ENCODE measurements at places on chromosomes 6 and 20.

- no peak for DNase-seq
Observed at GRCh38 chr6:38935051-38935450, 113.5 kb upstream of the GLP1R start.

DNA sequence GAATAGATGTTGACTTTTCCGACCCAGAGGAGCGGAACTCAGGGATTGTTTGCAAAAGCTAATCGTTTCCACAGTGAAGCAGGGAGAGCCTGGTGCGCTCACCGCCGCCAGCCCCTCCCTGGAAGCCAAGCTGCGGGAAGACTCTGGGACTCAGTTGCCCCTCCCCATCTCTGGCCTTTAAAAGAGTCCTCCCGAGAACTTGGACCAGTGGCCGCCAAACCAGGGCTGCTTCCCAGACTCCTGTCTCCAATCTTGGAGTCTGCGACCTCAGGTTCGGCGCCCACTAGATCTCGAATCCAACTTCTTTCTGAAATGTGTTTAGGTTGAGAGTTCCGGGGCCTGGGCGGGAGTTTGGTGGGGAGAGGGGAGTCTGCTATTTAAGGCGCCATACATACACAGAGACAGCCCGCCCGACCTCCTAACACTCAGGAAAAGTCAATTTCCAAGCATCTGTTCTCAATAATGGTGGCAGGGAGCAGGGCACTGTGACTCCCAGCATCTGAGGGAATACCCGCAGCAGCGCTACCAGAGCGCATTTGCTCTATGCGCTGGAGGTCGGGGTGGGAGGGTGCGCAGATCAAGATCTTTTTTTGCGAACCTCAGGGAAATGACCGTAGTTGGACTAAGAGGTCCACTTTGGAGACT, 800 bp upstream of the GRIK2 start:
- DNase-seq: no peak

- no peak for DNase-seq
Observed at GRCh38 chr20:59620860-59621505, 16.6 kb downstream of the PHACTR3 start.

- no peak for DNase-seq
Observed at GRCh38 chr6:169520104-169520503, 181.7 kb downstream of the WDR27 start.

GRCh38 chr20:17376031-17376430, 149.2 kb downstream of the PCSK2 start:
- DNase-seq: no peak

GRCh38 chr6:145086197-145086596, 649.1 kb downstream of the EPM2A start:
- no peak for DNase-seq

DNA sequence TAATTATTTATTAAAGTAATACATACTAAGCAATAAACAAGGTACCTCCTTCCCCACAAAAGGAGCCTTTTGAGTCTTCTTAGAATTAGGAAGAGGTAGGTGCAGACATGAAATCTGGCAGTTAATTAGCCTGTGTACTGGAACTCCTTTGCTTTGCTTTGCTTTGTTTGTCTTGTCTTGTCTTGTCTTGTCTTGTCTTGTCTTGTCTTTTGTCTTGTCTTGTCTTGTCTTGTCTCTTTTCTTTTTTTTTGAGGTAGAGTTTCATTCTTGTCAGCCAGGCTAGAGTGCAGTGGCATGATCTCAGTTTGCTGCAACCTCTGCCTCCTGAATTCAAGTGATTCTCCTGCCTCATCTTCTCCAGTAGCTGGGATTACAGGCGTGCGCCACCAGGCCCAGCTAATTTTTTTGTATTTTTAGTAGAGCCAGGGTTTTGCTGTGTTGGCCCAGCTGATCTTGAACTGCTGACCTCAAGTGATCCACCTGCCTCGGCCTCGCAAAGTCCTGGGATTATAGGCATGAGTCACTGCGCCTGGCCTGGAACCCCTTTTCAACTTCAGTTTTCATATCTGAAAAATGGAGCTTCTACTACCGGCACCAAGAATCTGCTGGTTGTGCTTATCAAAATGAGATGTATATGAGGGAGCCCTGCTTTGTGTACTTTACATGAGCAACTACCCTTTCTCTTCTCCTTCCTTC, 301.2 kb downstream of the CDKAL1 start:
- DNase-seq: no peak

DNA sequence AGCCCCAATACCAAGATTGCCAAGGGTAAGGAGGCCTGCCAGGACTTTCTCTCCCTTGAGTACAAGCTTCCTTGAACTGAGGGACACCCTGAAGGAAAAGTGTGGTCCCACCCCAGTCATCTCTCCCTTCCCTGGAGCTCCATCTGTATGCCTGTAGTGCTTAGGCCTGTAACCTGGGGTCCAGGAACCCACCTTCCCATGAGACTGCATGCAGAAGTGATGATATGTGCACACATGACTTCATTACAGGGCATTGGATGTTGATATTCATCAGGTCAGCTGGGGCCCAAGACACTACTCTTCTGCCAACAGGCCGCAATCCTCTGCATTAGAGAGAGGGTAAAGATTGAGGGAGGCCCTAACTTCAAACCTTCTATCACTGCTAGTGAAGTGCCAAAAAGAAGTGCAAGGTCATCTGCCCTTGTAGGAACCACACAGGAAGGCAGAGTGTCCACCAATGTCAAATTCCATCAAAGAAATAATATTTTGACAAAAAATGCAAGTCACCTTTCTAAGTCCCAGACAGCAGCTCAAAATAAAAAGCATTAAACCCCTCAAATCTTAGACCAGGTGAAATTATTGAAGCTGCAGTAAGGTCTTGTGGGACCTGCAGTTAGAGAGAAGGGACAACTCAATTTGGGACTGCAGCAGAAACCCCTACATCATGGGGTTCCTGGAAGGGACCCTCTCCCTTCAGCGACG, 5.1 kb downstream of the HLA-F start:
- no peak for DNase-seq

DNA sequence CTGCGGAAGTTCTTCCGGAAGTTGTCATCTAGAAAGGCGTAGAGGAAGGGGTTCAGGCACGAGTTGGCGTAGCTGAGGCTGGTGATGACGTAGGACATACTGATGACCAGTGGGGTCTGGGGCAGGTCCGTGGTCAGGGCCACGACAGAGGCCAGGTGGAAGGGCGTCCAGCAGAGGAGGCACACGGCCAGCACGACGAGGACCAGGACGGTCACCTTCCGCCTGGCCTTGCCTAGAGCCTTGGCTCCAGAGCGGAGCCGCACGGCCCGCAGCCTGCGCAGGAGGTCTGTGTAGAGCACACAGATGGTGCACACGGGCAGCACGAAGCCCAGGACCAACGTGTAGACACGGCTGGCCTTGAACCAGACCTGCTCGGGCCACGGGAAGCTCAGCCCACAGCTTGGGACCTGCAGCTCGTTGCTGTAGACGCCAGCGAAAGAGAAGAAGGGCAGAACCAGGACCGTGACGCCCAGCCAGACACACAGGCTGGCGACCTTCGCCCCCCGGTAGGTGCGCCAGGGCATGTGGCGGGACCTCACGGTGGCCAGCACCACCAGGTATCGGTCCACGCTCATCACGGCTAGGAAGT, 1.4 kb downstream of the NPBWR2 start:
- no peak for DNase-seq

DNA sequence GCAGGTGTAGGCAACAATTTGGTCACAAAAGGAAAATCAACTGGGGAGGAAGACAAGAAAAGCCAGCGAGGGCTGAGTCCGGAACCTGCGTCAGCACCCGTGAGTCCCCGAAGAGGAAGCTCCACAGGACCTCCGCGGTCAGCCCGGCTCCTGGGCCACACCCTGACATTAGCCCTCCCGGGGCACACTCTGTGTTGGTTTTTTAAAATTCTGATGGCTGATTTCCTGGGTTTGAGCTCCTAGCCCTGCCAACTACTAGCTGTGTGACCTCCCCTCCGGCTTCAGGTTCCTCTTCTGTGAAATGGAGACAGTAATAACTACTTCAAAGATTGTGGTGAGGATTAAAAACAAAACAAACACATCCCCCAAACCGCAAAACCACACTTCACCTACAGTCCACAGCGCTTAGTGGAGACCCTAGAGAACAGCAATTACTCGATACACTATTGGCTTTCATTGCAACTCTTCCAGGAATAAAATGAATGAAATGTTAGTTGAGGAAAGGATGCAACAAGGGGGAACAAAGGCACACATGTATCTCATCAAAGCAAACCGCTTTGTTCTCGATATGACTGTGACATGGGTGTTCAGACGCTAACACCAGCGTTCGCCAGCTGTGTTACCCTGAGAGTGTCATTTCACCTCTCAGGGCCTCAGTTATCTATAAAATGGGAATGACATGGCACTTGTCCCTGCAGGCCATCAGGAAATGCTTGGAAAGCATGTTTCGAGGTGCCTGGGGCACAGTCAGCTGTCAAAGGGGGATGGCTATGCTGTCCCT, 985 bp downstream of the ZBP1 start:
- no peak for DNase-seq

GRCh38 chr20:1526310-1526709, 31.2 kb downstream of the SIRPD start:
- DNase-seq: no peak

DNA sequence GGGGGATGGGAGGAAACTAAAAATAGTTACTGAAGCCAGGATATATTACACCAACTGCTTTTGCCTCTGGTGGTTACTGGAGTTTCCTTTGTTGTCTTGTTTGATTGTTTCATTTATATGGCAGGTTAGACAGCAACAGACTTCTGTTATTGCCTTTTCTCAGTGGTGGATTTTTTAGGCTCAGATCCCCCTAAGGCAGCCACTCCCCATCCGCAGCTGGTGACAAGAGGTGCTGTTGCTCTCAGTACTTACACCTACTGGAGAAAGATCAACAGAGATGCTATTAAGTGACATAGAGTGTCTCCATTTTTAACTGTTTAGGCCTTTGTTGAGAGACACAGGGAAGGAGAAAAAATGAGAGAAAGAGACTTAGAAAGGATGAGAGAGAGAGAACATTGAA, 552.1 kb downstream of the PKHD1 start:
- DNase-seq: no peak

GRCh38 chr6:31351401-31352309, 5.3 kb downstream of the HLA-B start:
- DNase-seq: no peak

- DNase-seq: no peak
Observed at GRCh38 chr6:98590136-98590681, 244.2 kb upstream of the POU3F2 start.

GRCh38 chr6:1311400-1312202, at the start of gene FOXQ1:
FOXQ1 (plus strand) TSS chr6:1312098; CDS start chr6:1312705, 607 bp downstream.
- DNase-seq: no peak

DNA sequence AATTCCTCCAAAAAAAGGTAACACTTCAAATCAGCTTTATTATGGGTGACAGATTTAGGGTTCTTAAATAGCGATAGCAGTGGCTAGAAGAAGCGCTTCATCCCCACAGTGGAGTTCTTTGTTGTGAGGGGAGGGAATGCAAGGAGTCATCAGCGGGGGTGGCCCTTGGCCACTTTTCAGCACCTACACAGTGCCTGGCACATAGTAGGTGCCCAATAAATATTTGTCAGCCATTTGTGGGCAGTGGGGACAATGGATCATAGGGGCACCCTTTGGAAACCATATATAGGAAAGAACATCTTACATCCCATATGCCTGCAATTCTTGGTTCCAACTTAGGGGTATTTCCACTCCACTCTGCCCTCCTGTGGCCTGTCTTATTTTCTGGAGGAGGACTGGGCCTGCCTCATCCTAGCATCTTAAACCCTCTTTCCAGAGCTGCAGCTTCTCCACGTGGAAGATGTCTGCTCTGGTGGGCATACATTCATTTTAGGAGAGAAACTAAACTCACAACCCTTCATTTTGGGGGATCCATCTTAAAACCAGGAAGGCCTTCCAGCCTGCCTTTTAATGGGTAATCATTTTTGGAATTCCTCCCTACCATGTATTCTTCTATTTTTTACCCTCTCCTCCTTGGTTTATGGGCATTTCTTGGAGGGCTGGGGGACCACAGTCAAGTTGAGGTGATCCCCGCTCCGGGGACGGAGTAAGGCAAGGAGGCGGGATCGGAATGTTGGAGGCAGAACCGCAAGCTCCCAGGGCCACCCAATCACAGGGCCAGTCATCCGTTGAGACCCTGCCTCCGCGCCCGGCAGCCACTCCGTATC, 2.6 kb upstream of the GPSM3 start:
- no peak for DNase-seq

GRCh38 chr20:39717936-39718335, 755.8 kb downstream of the DHX35 start:
- DNase-seq: no peak

- DNase-seq: no peak
Observed at GRCh38 chr20:10609276-10609675, 64.5 kb downstream of the JAG1 start.

GRCh38 chr6:43851204-43851865, 81.3 kb downstream of the VEGFA start:
- no peak for DNase-seq

- no peak for DNase-seq
Observed at GRCh38 chr6:105601541-105602236, 198.8 kb upstream of the PREP start.

DNA sequence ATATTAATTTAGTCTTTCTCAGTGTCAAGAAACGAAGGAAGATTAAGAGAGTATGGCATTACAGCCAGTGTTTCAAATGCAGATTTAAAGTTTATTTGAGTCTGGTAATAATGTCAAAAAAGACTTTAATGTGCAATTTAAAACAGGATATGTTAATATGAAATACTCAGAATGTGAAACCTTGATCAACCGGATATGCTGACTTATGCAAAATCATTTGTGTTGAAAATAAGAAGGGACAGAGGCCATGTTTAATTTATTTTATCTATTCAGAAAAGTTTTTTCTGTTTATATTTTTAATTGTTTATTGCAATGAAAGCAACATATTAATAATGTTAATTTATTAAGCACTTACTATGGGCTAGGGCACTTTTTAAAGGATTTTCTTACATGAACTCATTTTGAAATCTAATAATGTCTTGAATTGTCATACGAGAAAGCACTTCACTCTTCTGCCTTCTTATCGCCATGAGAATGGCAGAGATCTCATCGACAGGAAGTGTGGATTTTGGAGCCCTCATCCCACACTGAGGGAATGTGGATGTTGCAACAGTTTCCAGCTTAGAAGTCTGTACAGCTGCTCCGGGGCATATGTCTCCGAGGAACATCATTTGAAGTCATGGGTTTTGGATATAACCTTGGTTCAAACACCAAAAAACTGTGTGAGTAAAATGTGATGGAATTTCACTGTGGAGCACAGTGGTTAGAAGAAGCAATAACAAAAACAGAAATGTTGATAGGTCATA, 1410.4 kb downstream of the EPHA7 start:
- DNase-seq: no peak

GRCh38 chr6:33914645-33915044, 110.8 kb upstream of the MLN start:
- DNase-seq: no peak

DNA sequence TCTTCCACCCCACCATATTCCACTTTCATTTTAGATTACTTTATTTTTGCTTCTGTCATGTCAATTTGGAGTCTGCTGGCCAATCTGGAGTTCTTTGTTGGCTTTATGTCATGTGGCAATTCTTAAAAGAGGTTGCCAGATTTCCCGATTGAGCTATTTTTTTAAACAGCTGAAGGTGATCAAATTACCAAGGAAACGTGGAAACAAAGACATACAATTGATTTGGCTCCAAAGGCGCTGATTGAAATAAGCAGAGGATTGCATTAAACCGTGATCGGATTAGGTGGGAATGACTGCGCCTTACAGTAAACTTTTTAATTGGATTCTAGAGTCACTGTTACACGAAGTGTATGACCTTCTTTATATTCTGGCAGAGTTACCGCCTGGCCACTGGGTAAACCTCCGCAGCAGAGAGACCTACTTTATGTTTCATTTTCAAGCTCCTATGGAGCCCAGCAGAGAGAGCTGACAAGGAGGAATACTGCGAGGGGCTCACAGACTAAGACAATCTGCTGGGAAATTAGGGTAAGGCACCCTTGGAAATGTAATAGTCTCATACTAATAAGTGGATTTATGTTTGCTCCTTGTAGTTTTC, 37.9 kb downstream of the SIM1 start:
- no peak for DNase-seq

GRCh38 chr20:50278377-50278683, 87.7 kb downstream of the CEBPB start:
- DNase-seq: no peak

All from BE2C (cell line).